ENCODE measurements at places on chromosomes 1 and 21. TPM values are rescaled to one million over a fixed set of nuclear protein-coding genes. Genes with fewer than 3 reads are reported as not detected.

DNA sequence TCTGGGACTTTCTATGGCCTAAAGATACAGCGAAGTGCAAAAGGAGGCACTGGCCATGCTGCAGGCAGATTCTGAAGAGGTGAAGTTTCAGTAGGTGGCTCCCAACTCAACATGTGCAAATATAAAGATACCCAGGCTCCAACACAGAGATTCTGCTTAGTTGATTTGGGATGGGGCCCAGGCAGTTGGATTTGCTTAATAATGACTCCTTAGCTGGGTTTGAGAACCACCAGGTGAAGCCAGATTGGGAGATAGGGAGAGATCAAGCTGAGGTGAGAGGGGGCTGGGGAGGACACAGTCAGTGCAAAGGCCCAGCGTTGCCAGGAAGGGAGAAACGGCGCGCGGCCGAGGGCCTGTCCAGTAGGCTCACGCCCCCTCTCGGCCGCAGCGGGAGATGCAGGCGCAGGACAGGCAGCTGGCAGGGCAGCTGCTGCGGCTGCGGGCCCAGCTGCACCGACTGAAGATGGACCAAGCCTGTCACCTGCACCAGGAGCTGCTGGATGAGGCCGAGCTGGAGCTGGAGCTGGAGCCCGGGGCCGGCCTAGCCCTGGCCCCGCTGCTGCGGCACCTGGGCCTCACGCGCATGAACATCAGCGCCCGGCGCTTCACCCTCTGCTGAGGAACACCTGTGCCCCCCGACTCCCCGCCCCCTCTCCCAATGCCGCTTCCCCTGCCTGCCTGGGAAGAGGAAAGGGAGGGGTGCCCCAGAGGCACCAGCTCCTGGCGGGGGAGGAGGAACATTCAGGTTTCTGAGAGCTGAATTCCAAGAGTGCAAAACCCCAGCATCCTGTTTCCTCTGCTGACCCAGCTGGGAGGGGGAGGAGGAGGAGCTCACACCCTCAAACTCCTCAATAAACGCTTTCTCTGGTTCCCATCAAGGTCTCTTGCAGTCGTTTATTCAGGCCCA lies 1.2 kb downstream of the FAM167B start:
- DNase-seq, result peak; percentile 66

GRCh38 chr21:38505654-38506523 lies 7.6 kb upstream of the ERG start:
- peak; percentile 89 for DNase-seq

GRCh38 chr1:230772457-230773395 lies 25.5 kb downstream of the CAPN9 start:
- DNase-seq, result peak; percentile 70

The RCOR3 gene
- 31.2 TPM for total RNA-seq

DNA sequence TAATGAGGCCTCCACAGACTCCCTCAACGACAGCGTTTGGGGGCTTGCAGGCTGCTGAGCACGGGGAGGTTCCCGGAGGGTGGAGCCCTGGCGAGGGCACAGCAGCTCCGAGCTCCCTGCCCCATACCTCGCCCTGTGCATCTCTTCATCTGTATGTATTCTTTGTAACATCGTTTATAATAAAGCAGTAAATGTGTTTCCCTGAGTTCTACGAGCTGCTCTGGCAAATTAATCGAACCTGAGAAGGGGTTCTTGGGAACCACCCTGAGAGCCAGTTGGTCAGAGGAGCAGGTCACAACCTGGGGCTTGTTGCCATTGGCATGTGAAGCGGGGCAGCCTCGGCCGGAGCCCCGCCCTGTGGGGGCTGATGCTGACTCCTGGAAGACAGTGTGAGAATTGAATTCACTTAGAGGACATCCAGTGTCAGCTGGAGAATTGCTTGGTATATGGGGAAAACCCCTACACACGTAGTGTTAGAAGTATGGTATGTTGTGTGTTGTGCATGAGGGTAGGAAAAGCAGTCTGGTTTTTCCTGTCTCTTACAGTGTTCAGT lies 11.5 kb downstream of the SLC37A1 start:
- peak; percentile 15 for DNase-seq

DNA sequence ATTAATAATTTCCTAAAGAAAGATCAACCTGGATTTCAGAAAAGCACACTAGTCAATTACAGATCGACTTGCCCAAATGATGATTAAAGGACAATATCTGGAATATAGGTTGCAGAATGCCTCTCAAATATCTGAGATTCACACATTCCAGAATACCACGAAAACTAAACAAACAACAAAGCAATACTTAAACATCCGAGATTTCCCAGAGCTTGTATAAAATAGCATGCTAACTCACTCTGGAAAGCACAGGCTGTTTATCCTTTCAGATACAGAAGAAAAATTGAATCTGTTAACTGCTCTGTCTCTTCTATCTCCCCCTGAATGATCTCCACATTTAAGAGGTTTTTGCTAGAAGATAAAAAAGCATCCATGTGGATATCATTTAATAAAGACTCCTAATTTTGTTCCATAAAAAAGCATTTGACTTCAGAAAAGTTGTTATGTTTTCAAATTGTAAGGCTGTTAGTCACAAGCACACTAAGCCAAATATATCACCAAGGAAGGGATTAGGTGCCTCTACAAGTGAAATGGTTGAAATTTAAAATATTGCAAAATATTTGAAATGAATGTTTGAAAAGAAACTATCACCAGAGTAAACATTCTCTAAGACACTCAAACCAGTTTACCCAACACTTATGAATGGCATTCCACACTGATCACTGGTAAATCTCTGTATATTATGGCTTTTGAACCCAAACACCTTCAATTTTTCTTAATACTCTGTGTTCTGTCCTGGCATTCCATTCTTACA lies 865.1 kb upstream of the ADAMTS5 start:
- peak; percentile 61 for DNase-seq

The PSMA5 gene
- total RNA-seq, result 56.1 TPM

DNA sequence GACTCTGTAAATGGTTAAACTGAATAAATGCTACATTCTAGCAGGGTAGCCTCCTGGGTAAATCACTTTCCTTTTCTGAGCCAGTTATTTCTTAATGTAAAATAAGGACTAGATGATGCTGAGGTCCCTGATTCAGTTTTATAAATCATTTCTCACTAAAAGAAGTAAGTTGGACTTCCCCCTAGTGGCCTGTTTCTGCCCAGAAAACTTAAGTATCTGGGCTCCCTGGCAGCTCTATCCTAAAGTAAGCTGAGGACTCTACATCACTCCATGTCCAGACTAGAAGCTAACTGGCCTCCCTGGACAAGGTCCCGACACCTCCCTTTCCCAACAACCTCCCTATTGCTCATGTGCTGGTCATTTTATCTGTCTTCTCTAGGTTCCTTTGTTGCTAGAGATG lies 3.0 kb downstream of the GPN2 start:
- peak; percentile 67 for DNase-seq

The SORT1 gene
- 3.0 TPM for total RNA-seq

- peak; percentile 85 for DNase-seq
These were observed 9.4 kb upstream of the FMO3 start for GRCh38 chr1:171081314-171081753.

DNA sequence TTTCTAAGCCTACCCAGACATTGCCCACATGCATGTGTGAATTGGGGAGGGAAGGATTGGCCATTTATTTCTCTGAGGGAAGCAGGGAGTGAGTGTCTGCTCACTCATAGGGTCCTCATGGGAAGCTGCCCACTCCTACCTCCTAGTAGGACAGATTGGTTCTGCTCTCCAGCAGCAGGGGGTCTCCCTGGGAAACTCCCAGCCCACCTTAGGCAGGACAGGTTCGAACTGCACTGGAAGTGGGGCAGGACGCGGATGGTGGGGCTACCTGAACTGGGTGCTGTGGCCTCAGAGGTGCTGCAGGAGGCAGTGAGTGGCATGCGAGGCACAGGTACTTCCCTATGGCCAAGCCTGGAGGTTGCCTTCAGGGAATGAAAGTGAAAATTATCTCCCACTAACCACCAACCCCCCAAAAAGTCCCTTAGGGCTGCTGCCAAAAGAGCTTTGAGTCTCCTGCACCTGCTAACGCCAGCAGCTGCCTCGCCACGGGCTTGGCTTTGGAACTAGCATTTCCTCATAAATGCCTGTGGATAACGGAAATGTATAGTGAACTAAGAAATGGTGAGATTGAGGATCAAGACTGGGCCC lies 157.0 kb upstream of the COA6 start:
- no peak for DNase-seq

DNA sequence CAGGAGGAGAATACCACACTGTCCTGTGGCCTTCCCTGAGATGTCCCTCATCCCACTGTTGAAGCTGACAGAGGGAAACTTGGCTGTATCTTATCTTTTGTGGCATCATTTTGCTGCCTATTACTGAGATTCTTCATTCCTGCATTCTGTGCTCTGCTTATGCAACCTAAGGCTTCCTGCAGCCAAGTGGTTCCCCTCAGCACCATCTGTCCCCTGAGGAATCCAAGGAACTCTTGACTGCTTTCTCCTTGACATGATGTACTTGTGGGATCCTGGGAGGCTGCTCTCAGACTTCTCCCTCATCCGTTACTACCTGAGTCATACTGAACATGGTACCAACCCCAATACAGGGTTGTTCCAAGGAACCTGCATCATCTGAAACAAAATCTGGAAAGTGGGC lies 21.1 kb upstream of the RIMKLA start:
- peak; percentile 5 for DNase-seq

GRCh38 chr1:91730801-91731732 lies 154.9 kb downstream of the TGFBR3 start:
- DNase-seq, result peak; percentile 51

The TNFRSF14 gene
- total RNA-seq, result 12.0 TPM

The RSPO1 gene
- total RNA-seq, result not detected

DNA sequence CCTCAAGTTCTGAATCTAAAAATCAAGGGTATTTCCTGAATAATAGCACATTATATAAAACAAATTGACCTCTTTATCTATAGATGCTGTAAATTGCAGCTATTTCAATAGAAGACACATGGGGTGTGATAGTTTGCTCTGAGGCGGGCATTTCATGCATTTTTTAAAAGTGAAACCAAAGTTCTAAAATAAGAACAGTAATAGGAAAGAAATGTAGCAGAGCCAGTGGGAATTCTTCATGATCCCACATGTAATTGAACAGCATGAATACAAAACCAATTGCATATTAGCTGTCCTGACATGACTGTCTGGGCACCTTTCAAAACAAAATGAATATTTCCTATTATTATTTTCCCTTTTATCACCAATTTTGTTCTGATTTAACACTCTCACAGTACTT lies 85.0 kb downstream of the RGS21 start:
- DNase-seq, result peak; percentile 60

All from fibroblast of the aortic adventitia (primary cell).